ENCODE measurements at places on chromosomes 11 and 22. TPM values are rescaled to one million over a fixed set of nuclear protein-coding genes. Genes with fewer than 3 reads are reported as not detected.

DNA sequence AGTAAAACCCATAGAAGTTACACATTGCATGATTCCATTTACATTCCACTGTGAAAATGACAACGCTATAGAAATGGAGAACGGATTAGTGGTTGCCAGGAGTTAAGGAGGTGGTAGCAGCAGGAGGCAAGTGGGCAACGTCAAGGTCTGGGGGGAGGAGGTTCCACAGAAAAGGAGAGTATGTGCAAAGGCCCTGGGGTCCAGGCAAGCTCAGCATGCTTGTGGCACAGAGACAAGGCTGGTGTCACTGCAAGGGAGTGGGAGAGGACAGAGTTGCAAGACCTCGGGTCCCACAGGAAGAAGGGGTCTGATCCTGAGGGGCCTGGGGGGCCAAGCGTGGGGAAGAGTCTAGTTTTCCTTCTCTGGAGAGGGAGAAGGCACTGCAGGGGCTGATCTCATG is 240.8 kb downstream of the MN1 start:
- no peak for DNase-seq

DNA sequence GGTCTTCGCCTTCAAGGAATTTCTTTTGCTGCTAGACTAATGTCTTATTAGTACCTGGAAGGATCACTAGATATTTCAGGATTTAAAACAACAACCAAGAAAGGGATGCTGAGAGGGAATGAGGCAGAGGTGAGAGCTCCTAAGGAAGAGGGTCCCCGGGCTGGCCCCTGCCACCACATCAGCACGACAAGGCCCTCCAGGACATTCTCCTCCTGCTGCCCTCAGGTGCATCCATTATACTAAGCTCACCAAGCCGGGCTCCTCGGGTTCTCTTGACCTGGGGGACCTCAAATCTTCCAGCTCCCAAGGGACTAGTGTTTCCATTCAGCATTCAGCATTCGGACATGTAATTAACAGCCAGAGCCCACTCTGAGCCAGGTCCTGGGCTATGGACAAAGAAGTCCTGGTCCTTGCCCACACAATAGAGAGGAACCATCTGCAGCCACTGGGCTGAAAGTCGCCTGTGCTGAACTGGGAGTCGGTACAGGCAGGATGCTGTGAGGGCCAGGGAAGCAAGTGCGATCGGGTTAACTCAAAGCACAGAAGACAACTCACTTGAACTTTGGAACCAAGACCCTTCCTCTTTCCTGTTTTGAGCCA is 29.4 kb upstream of the OAF start:
- no peak for DNase-seq

DNA sequence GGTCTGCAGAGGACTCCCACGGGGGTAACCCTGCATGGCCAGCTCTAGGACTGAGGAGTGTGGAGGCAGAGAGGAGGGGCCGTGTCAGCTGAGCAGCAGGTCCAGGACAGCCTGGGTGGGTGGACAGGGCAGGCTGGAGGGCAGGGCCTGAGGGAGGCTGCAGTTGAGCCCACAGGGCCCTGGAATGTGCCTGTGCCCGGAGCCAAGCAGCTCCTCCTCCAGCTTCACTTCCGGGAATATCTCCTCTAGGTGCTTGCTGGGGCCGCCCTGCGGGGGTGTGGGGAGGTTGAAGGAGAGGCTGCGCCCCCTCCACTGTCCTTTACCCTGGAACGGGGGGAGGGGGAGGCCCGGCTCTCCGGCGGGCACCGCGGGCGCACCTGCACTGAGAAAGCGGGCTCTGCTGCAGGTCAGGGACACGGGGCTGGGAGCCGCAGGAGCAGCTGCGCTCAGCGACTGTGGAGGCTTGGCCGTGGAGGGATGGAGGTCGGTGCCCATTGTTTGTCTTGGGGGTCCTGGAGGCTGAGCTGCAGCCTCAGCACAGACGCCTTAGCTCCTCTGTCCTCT is 1293.2 kb downstream of the BRD1 start:
- no peak for DNase-seq

GRCh38 chr22:36355362-36355761 is 32.4 kb downstream of the MYH9 start:
- no peak for DNase-seq

DNA sequence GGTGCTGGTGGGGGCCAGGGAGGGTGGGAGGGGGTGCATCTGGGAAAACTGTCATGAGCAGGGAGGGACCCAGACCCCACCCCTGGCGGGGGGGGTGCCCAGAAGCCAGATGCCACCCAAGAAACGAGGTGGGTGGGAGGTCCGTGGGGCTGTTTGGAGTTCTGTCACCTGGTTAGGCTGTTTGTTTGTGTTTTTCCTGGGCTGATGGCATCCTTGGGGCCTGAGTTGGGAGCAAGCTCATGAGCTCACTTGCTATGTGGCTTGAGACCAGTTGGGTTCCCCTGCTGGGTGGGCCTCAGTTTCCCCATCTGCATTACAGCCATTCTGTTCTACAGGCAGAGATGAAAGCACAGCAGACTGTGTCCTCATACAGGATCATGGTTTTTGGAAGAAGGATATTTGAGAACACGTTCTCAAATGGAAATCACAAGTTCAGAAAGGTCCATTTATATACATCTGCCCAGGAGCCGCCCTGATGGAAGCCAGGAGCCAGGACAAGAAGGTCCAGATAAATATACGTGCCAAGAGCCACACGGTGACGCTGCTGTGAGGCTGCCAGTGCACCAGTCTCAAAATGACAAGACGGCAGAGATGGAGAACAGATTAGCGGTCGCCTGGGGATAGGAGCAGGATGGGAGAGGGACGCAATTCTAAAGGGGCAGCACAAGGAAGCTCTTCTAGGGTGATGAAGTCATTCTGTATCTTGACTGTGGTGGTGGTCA is 312.9 kb downstream of the MN1 start:
- no peak for DNase-seq

DNA sequence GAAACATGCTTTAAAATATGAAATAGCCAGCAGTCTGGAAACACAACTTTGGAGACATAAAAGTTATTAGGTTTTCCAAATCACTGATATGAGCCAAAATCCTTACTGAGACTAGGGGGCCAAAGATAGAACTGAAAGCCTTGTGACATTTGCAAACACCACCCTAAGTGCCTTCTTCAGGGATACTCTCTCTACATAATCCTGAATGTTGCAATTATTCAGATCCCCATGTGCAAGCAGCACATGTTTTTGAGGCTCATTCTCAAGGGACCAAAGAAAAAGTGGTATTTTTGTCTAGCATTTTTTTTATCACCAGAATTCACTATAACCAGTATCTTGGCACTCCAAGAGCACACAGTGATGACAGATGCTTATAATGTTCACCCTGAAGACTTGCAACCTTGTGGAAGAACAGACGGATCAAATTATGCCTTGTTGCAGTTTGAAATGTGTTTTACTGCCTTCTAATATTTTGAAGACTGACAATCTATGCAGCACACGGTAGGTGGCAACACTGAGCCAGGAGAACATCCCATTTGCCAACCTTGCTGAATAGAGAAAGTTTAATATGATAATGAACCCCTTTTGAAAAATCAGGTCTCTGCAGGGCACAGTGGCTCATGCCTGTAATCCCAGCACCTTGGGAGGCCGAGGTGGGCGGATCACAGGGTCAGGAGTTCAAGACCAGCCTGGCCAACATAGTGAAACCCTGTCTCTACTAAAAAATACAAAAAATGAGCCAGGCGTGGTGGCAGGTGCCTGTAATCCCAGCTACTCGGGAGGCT is 78.5 kb downstream of the PLEKHA7 start:
- DNase-seq = peak; percentile 48

- no peak for DNase-seq
These were observed 615.7 kb downstream of the BRD1 start for GRCh38 chr22:49212002-49212401.

GRCh38 chr11:68014157-68014946 is 4.2 kb downstream of the ALDH3B1 start:
- peak; percentile 83 for DNase-seq

- DNase-seq = no peak
These were observed 61.4 kb downstream of the MTMR3 start for GRCh38 chr22:29944339-29944738.

- DNase-seq = peak; percentile 5
These were observed 1.0 kb upstream of the GLB1L2 start for GRCh38 chr11:134330611-134331353.

DNA sequence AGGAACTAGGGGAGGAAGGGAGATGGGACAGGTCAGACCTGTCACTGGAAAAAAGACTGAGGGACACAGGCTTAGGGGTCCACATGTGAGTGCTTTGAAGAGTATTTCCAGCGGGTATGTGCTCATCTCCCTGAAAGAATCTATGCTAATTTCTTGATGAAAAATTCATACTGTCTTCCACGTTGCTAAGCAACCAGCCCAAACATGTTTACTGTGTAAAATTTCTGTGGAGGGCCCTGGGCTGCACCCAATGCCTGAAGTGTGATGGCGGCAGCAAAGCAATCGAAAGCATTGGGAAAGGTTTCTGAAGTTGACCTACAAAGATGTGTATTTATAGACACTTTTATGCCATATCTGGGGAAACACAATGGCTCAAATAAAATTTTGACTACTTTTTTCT is 7.4 kb downstream of the SYT13 start:
- DNase-seq = peak; percentile 29

GRCh38 chr11:105158436-105158835 is 18.9 kb upstream of the CARD18 start:
- no peak for DNase-seq

DNA sequence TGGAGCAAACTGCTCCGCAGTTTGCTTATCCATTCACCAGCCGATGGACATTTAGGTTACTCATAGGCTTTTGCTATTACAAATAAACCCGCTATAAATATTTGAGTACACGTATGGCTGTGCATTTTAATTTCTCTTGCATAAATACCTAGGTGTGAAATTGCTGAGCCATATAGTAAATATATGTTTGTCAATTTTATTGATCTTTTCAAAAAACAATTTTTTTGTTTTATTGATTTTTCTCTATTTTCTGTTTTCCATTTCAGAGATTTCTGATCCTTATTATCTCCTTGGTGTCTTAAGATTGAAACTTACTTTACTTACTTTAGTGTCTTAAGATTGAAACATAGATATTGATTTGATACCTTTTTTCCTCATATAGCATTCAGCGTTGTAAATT is 4.5 kb downstream of the ZNF74 start:
- DNase-seq = no peak

DNA sequence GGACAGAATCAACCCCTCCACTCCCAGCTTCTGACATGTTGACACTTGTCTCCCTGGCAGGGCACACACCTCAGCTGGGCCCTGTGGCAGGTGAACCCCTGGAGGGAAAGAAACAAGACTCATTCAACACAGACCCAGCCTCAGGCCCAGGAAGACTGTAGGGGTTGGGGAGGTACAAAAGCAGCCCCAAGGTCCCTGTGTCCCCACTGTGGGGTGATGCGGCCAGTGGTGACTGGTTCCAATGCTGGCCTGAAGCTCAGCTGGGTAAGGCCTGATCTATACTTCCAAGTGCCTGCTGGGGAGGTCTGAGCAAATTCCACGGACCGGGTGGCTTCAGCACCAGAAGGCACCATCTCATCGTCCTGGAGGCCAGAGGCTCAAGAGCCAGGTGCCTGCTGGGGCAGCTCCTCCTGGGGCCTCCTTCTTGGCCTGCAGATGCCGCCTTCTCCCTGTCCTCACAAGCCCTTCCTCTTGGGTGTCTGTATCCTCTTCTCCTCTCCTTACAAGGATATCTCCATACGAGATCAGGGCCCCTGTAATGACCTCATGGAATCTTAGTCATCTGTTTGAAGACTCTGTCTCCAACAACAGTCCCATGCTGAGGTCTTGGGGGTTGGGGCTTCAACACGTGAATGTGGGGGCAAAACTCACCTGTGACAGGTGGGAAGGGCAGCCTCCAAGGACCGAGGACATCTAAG is 1492.1 kb downstream of the BRD1 start:
- DNase-seq = no peak

DNA sequence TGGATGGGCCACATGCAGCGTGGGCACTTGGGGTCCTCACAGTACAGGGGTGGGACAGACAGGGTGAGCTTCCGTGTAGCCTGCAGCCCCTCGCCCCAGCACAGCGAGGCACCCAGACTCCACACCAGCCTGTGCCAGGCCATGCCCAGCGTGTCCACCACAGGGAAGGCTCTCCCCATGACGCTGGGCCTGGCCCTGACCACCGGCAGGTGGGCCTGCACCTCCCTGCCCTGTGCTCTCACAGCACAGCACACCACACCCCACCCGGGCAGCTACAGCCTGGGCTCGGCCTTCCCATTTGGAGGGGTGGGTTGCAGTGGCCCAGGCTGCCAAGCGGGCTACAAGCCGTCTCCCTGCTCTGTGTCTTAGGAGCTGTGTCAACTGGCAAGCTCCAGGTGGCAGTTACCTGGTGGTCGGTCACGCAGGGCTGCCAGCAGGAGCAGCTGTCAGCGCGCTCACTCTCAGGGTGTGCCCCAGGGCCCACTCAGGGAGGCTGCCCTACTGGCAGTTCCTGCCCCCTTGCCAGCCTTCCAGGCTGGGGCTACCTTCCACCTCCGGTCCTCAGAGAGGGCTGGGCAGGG is 4.6 kb downstream of the MOB2 start:
- DNase-seq = no peak

GRCh38 chr22:32754413-32755041 is 47.0 kb upstream of the TIMP3 start:
- no peak for DNase-seq

DNA sequence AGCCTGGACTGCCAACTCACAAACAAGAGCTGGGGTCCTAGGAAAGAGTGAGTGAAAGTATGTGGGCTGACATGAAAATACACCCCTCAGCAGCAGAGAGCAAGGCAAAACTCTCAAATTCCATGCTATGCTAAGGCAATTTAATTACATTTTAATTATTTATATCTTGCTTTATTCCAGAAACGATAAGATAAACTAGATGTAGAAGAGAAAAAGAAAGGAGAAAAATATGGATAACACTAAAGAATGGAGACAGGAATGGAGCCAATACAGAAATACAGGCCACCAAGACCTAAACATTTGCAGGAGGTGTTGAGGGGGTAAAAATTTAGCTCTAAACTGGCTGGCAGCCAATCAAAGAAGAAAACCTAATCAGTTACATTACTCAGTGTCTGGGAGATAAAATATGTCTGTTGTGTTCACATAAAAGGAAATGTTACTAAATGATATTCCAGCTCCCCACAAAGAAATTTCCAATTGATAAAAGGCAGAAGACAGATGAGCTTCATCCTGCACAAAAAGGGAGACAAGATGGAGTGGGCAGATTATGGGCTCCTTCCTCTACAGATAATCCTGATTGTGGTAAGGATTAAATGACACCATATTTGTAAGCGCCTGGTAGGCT is 223.5 kb upstream of the BLID start:
- peak; percentile 81 for DNase-seq

GRCh38 chr11:22433094-22433455 is 94.9 kb downstream of the SLC17A6 start:
- DNase-seq = no peak

GRCh38 chr11:122523846-122524805 is 131.4 kb upstream of the UBASH3B start:
- DNase-seq = peak; percentile 78

- no peak for DNase-seq
These were observed 921.3 kb downstream of the METTL15 start for GRCh38 chr11:29029452-29029851.

GRCh38 chr11:79536155-79536917 is 95.5 kb upstream of the TENM4 start:
- DNase-seq = no peak

Gene CRYAB
- total RNA-seq = 12.0 TPM

Gene NAV2
- total RNA-seq = 31.5 TPM

Gene TYR
- total RNA-seq = not detected

Gene FAM118A
- total RNA-seq = 42.3 TPM

Gene KLHDC7B
- total RNA-seq = 0.85 TPM

Gene OR8G5
- total RNA-seq = 0.34 TPM

Gene ZNF280B
- total RNA-seq = 0.49 TPM

Gene CALCB
- 0.11 TPM for total RNA-seq

Gene TXN2
- total RNA-seq = 26.8 TPM

Gene UPB1
- 2.1 TPM for total RNA-seq

Gene NLRP10
- total RNA-seq = not detected

Gene KRTAP5-11
- total RNA-seq = not detected

Gene C11orf42
- not detected for total RNA-seq

All from lung (tissue), 17 donors.